ENCODE measurements at places on chromosomes 5 and 9. TPM values are rescaled to one million over a fixed set of nuclear protein-coding genes. Genes with fewer than 3 reads are reported as not detected.

The DND1 gene
- polyA plus RNA-seq = 2.0 TPM

The ABITRAM gene
- 9.1 TPM for polyA plus RNA-seq

The GABRA6 gene
- not detected for polyA plus RNA-seq

GRCh38 chr9:137492464-137493363 lies 33.6 kb upstream of the NSMF start:
- no peak overlapping the region for H3K27ac ChIP-seq
- no peaks in the 10 kb centered on the region for H3K36me3 ChIP-seq
- H3K27me3 ChIP-seq = no peaks in the 10 kb centered on the region

GRCh38 chr9:133103987-133104505 lies 17.0 kb downstream of the RALGDS start:
- no peaks in the 10 kb centered on the region for H3K27me3 ChIP-seq
- no peak overlapping the region for H3K4me3 ChIP-seq
- no peak for DNase-seq
- no peaks in the 10 kb centered on the region for H3K4me1 ChIP-seq
- peaks cover 98% of the 10 kb centered on the region for H3K36me3 ChIP-seq

- H3K4me1 ChIP-seq = peaks cover 1% of the 10 kb centered on the region
- H3K4me3 ChIP-seq = no peak overlapping the region
- peaks cover 20% of the 10 kb centered on the region for H3K36me3 ChIP-seq
- no peaks in the 10 kb centered on the region for H3K27me3 ChIP-seq
- H3K27ac ChIP-seq = no peak overlapping the region
These were observed 31.4 kb downstream of the ZCCHC7 start for GRCh38 chr9:37151812-37152211.

- no peaks in the 10 kb centered on the region for H3K27me3 ChIP-seq
- H3K4me1 ChIP-seq = no peaks in the 10 kb centered on the region
- H3K4me3 ChIP-seq = no peak overlapping the region
These were observed 70.2 kb downstream of the FBXL17 start for GRCh38 chr5:108311682-108312081.

DNA sequence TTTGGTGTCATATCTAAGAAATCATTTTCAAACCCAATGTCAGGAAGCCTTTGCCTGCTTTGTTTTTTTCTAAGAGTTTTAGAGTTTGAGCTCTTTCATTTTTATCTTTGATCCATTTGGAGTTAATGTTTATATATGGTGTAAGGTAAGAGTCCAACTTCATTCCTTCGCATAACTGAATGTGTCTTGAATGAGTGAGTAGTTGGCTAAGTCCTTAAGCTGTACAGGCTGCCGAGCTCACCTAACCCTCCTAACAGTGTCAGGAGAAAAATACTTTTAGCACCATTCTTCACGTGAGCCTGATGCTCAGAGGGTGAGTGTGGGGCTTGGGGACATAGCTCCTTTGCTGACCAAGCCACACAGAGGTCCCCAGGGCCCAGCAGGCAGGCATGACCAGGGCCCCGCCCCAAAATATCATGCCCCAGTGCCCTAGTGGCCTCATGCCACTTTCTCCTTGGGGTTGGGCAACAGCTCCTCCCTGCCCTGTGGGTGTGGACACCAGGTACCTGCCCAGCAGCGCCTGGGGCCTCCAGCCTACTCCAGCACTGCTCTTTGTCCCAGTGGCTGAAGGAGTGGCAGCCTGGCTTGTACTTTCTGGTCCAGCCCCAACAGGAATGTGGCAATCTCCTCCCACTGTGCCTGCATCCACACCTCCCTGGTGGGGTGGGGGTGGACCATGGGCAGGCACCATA lies 17.2 kb downstream of the PPARGC1B start:
- DNase-seq = no peak
- no peak overlapping the region for H3K4me3 ChIP-seq
- H3K27me3 ChIP-seq = no peaks in the 10 kb centered on the region
- H3K4me1 ChIP-seq = peaks cover 83% of the 10 kb centered on the region
- no peaks in the 10 kb centered on the region for H3K36me3 ChIP-seq
- peak overlapping the region; percentile 28 for H3K27ac ChIP-seq

DNA sequence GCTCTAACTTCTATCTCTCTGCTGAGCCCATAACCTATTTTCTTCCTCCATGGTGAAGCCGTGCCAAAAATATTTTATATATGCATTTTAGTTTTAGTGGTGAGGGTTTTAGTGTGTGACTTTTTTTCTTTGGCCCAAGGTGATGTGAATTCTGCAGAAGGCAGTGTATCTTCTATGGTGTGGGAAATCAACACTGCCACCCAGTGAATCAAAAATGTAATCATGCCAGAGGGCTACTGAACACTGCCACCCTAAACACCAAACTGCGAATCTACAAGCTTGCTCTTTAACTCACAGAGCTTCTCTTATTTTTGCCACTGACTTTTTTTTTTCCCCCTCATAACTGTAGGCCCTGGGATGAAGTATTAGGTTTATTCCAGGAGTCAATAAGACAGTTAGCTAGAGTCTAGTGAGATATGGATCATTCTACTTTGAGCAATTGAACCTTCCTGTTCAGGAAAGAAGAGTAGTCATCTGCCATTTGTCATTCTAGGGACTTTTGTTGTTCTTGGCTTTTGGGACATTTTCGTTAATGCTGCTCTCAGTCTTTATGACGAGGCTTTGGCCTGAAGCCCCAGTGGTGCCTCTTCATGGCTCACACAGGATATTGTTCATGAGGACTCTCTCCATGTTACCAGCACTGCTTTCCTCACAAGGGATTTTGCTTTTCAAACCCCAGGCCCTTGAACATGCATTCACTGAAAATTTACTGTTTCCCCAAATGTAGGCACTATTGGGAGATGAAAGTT lies 53.1 kb downstream of the C7 start:
- H3K27ac ChIP-seq = no peak overlapping the region
- H3K27me3 ChIP-seq = no peaks in the 10 kb centered on the region
- H3K36me3 ChIP-seq = no peaks in the 10 kb centered on the region
- H3K4me1 ChIP-seq = no peaks in the 10 kb centered on the region
- H3K4me3 ChIP-seq = no peak overlapping the region
- DNase-seq = no peak

All from heart right ventricle (tissue), 16 donors.